Stimulated activated CD4-positive, alpha-beta T cell treated with anti-CD3 and anti-CD28 coated beads, Interleukin-1b, Interleukin-23, amount 100 ng/mL, for 24 hours (primary cell): ENCODE measurements at places on chromosomes 4 and X.

GRCh38 chr4:83138946-83139345, 24.4 kb upstream of the PLAC8 start:
- no peak for DNase-seq

DNA sequence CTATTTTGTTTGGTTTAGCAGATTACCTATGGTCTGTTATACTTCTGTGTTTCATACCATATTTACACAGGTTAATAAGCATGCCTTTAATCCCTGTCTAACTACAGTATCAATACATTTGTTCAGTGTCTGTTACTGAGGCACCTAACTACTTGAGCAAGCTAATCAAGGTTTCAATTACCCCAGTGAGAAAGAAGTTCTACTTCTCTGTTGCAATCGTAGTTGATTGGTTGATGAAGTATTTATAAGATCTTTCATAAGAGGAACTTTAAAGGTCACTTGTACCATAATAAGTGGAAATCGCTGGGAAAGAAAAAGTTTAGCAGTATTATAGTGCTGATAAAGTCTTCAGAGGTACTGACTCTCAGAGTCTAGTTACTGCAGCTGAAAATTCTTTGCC, 490.6 kb downstream of the RPA4 start:
- DNase-seq, result no peak

DNA sequence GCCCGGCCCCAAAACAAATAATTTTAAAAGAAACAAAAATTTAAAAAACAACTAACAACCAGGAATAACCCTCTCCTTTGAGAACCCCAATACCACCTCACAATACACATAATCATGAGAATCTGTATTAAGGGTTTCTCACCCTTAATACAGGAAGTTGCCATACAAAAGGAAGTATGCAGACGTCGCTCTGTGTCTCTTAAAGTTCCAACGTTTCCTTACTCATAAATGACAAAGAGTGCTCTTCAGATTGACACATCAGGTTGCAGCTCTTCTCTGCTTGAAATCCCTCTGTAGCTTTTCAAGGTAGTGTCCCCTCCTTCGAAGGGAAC, 73.9 kb upstream of the IRF2 start:
- no peak for DNase-seq

DNA sequence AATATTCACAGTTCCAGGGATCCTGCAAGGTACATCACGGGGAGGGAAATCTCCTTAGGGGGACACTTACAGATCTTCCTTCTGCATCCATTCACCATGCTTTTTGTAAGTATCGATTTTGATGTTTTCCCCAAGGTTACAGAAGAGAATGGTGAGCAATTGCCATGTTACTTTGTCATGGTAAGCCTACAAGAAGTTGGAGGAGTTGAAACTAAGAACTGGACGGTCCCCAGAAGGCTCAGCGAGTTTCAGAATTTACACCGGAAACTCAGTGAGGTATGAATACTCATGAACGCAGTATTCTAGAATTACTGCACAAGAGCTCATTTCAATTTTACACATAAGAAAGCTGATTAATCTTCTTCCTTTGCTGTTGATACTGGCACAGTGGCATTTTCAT, 53.9 kb downstream of the LRP2BP start:
- no peak for DNase-seq

DNA sequence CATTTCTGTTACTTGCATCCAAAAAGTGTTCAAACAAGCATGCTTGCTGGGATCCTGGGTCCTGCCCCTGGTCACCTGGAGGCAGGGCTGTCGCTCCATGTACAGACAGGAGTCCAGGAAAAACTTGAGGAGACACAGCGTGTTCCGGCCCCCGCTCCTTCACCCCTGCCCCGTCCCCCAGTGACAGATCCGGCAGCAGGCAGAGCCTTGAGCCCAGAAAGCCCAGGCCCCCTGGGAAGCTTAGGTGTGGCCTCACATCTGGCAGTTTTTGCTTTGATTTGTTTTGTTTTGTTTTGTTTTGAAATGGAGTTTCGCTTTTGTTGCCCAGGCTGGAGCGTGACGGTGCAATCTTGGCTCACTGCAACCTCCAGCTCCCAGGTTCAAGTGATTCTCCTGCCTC, 67.0 kb downstream of the TRMT44 start:
- no peak for DNase-seq

DNA sequence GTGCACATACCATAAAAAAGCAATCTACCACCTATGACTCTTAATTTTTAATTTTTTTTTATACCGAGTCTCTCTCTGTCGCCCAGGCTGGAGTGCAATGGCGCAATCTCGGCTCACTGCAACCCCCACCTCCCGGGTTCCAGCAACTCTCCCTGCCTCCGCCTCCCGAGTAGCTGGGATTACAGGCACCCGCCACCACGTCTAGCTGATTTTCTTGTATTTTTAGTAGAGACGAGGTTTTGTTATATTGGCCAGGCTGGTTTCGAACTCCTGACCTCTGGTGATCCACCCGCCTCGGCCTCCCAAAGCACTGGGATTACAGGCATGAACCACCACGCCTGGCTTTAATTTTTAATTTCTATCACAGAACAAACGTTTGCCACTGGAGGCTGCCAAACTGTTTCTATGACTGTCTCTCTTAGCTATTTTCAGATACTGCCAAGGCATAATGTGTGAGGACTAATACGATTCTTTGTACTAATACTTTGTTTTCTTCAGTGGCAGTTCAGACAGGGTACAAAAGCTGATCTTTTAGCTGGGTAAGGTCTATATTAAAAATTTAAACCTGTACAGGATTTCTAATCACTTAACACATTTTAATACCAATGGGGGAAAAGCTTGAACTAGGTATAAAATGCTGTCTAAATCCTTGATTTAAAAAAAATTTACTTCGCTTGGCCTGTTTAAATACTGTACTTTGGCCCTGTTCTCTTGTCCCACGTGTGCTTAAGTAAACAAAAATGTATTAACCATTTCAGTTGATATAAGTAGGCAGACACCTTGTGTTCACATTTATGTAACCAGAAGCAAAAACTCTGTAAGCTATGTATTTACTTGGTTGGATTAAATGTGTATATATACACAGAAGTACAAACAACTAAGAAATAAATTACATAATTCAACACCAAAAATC, 2.3 kb downstream of the PGRMC2 start:
- DNase-seq, result no peak

GRCh38 chrX:9728261-9728660, 37.4 kb downstream of the GPR143 start:
- no peak for DNase-seq

DNA sequence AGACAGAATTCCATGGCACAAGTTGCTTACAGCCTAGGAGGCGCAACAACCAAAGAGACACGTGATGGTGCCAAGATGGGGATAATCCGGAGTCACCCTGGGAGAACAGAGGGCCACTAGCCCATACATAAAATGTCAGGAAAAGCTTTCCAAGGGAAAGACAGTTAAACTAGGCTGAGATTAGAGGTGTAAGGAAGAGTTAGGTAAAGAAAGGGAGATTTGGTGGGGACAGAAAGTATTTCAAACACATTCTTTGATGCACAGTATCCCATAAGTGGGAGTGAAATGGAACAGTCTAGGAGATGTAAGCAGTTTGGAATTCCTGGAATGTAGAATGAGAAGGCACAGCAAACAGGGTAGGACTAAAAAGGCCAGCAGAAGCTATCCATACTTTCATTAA, 860.9 kb upstream of the LCORL start:
- DNase-seq, result no peak

DNA sequence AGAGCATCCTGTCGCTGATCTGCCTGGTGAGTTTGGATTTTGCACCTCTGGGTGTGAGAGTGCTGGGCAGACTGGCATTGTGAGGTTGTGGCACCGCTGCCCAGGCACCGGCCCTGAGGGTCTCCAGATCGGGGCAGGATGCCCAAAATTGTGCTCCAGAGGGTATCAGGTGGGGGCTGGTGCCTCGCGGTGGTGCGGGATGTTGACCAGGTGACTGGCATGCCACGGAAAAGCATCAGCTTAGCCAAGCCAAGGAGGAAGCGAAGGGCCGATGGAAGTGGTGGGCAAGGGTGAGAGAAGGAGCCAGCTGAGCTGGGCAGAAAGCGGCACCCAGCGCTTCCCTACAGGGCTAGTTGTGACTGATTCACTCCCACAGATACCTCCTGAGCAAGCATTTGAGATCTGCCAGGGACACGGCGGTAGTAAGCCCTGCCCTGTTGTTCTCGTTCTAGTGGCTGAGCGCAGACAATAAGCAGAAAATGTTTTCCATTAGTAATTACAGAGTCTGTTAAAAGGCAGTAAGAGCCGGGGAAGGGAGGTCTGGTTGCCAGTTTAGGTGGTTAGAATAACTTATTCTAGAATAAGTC, 809 bp downstream of the ZFP92 start:
- DNase-seq, result no peak

DNA sequence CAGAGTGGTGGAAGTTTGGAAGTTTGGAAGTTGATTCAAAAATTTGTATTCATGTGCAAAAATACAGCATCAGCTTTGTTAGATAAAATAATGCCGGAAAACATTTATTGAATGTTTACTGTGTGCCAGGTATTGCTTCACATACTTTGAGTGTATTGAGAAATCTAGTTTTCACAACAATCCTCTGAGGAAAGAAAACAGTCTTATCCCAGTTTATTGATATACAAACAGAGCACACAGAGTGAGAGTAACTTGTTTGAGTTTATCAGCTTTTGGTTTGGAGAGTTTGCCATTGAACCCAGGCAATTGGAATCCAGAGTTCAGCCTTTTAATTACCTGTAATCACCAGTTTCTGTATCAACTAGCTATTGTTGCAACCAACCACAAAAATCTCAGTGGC, 127.2 kb upstream of the RPS6KA3 start:
- DNase-seq, result no peak

DNA sequence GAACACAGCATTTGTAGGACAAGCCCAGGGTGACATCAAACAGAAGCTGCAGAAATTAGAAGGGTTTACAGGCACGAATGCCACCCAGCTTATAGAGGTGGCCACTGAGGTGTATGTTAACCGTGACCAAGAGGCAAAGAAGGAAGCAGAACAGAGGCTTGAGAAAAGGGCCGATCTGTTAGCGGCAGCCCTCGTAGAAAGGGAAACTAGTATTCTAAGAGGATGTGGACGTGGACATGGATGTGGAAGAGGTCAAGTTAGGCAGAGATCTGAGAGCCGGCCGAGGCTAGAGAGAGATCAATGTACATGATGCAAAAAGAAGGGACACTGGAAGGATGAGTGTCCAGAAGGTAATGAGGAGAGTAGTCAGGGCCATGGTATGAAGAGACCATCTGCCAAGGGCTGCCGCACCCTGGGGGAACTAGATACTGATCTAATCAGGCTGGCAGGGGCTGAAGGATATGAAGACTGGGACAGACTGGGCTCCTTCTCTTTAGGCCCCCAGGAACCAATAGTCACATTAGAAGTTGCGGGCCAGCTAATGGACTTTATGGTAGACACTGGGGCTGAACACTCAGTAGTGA, 27.5 kb downstream of the LIAS start:
- no peak for DNase-seq

- no peak for DNase-seq
These were observed 54.1 kb upstream of the TMEM33 start for GRCh38 chr4:41880840-41881831.

- DNase-seq, result no peak
These were observed 88.8 kb upstream of the CCDC160 start for GRCh38 chrX:134148172-134148692.

GRCh38 chrX:10619425-10620046, 849 bp downstream of the MID1 start:
- no peak for DNase-seq

DNA sequence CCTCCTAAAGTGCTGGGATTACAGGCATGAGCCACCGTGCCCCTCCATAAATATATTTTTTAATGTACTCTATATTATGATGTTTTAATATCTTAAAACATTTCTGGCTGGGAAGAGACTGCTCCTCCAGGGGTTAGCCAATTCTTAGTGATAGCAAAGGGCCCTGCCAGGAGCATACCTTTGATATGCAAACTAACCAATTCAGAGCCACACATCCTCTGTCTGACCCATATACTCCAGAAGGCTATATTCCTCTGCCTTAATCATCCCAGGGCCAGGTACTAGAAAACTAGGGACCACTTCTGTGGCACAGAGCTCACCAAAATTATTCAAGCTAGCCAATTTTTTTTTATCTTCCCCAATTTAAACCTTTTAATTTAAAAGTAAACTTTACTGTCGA, 43.6 kb upstream of the BEX4 start:
- no peak for DNase-seq

- DNase-seq, result no peak
These were observed 23.0 kb upstream of the BCORL1 start for GRCh38 chrX:129959493-129959832.

DNA sequence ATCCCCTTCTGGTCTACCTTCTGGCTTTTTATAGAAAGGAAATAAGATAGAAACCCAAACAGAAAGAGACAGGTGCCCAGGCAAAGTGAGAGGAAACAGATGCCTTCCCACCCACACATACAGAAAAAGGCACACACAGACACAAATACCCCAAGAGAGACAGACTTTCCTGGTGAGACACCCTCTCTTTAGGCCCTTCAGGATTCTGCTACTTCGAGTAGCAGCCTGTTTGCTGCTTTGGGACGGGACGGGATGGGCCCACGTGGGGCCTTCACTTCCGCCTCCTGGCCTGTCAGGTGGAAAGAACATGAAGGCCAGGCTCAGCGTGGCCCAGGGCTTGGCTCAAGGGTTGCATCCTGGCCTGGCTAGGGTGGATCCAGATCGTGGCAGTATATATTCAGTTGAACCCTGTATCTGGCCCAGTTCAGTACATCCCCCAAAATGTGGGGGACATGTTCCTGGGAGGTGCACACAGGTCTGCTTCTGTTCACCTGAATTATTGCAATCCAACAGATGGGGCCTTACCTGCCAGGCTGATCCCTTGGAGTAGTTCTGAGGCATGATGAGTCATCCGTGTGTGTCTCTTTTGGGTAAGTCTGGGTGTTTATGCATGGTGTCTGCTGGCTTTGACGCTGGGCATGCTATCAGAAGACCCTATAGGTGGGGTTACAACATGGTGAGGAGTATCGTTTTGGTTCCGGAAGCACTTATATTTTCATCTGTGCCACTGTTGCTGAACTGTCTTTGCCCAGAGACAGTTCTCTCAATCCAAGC, 2.4 kb downstream of the ZNF275 start:
- no peak for DNase-seq

DNA sequence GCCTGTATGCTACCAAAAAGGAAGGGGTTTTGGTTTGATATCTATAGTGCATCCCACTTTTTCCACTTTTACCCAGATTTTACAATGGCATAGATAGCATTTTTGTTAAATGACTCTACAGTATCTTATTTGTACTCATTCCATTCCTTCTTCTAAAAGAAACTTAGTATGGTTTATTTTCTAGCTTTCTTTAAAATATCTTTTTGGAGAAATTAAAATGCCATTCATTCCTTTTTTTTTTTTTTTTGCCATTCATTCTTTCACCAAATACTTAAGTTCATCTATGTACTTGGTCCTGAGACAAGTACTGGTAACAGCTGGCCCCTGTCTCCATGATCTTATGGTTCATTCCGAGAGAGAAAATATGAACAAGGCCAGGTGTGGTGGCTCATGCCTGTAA, 49.1 kb downstream of the MID1 start:
- no peak for DNase-seq

DNA sequence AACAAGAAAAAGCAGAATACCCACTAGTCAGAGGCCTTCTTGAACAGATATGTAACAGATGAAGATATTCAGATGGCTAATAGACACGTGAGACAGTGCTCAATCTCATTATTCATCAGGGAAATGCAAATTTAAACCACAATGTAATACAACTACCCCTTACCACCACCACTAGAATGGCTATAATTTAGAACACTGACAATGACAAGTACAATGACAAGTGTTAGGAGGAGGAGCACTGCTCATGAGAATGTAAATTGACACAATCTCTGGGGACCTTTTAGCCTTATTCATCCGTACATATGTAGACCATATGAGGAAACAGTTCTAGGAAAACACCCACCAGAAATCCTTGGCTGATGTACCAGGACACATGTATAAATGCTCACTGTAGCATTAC, 13.1 kb downstream of the ZNF81 start:
- no peak for DNase-seq

- DNase-seq, result no peak
These were observed 513.5 kb upstream of the NR3C2 start for GRCh38 chr4:148955564-148956297.
